ENCODE measurements at places on chromosomes 4 and X.

GRCh38 chrX:68186552-68187262 is 246.6 kb downstream of the OPHN1 start:
- DNase-seq, result no peak

- no peak for DNase-seq
Measured at GRCh38 chrX:150627957-150628356, 59.5 kb downstream of the MTM1 start.

- DNase-seq, result no peak
Measured at GRCh38 chr4:74038425-74039314, at the start of gene CXCL3. CXCL3 (minus strand) TSS chr4:74038689; CDS start chr4:74038611, 78 bp downstream.

DNA sequence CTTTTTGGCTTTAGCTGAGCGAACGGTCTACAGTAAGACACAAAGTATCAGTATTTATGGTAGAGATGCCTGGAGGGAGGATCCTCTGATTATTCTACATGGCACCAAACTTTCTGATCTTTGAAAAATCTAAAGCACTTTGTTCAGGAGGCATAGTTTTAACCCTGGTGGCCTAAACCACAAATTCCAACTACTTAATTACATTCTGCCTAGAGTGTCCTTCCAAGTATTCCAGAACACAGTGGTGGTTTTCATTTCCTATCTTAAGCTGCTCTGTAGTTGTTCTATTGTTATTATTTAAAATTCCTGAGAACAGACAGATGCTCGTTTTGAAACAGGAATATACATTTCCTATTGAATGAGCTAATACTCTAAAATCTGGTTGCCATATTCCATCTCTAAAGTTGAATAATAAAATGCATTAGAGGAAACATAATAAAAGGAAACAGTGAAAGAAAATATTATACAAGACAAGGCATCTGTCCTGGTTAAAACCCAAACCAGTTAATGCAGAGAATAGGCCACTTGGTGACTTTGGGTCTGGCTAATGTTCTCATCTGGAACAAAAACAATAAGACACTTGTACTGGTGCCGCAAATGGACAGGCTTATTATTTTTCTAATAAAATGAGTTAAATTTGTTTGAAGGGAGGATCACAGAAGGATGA is 657.4 kb downstream of the SPRY1 start:
- no peak for DNase-seq

GRCh38 chr4:83234902-83235644 is 49.5 kb downstream of the COQ2 start:
- no peak for DNase-seq

DNA sequence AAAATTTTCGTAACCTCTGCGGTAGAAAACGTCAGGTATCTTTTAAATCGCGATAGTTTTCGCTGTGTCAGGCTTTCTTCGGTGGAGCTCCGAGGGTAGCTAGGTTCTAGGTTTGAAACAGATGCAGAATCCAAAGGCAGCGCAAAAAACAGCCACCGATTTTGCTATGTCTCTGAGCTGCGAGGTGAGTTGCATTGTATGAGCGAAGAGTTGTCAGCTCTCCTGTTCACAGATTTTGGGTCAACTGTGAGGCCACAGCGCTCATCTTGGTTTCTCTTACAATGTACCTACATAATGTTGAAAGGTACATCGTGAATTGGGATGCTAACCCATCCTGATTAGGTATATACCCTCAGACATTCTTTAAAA is 486 bp downstream of the CLCN3 start:
- no peak for DNase-seq

DNA sequence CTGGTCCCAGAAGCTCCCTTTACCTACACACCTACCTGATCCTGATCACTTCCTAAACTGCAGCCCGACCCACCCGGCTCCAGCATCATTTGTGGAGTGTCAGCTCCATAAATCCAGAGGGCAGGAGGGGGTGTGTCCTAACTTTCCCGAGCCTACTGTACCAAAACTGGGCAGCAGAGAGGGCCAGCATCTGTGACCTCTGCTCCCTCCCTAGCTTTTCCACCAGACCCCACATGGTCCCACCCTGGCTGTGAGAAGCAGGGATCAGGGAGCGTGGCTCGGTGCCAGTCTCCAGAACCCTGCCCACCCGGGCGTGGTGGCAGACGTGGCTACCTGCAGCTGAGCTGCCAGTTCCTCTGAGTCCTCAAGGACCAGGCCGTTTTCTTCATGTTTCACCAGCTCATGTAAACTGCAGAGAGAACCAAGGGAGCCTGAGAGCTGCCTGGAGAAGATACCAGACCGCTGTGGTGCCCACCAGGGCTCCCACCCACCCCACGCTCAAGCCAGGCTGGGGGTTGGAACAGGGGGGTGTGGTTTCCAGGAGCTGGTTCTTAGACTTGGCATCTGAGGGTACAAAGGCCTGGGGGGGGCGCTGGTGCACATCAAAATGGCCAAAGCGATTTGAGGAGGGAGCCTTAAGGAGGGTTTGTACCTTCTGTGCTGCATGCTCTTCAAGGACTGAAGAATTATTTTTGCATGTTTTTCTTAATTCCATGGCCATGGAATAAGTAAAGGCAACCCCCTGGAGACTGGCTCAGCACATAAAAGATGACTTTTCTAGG is 76.7 kb upstream of the DRD5 start:
- DNase-seq, result no peak

GRCh38 chrX:16946971-16947562 is 609 bp downstream of the REPS2 start:
- DNase-seq, result no peak

- DNase-seq, result no peak
Measured at GRCh38 chr4:64781737-64782326, 372.6 kb upstream of the TECRL start.

- no peak for DNase-seq
Measured at GRCh38 chrX:95764972-95765451, 919.6 kb upstream of the DIAPH2 start.

- no peak for DNase-seq
Measured at GRCh38 chrX:69264158-69264581, 98.9 kb upstream of the PJA1 start.

- no peak for DNase-seq
Measured at GRCh38 chr4:186149872-186150271, 41.5 kb upstream of the CYP4V2 start.

DNA sequence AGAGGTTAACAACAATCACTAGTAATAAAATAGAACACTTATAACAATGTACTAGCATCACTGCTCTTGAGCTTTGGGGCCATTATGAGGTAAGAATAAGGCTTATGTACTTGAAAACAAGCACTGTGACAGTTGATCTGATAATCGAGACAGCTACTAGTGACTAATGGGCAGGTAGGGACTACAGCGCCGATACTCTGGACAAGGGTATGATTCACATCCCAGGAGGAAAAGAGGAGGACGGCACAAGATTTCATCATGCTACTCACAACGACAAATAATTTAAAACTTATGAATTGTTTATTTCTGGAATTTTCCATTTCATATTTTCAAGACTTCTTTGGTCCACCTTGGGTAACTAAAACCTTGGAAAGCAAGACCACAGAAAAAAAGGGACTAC is 62.3 kb downstream of the FAM184B start:
- DNase-seq, result no peak

GRCh38 chrX:72050011-72050410 is 81.7 kb downstream of the RTL5 start:
- no peak for DNase-seq

- DNase-seq, result no peak
Measured at GRCh38 chr4:25413261-25413660, 36.2 kb downstream of the ANAPC4 start.

- DNase-seq, result no peak
Measured at GRCh38 chr4:86664959-86665358, 70.8 kb downstream of the PTPN13 start.

- DNase-seq, result no peak
Measured at GRCh38 chr4:14701389-14701788, 300.9 kb upstream of the CPEB2 start.

DNA sequence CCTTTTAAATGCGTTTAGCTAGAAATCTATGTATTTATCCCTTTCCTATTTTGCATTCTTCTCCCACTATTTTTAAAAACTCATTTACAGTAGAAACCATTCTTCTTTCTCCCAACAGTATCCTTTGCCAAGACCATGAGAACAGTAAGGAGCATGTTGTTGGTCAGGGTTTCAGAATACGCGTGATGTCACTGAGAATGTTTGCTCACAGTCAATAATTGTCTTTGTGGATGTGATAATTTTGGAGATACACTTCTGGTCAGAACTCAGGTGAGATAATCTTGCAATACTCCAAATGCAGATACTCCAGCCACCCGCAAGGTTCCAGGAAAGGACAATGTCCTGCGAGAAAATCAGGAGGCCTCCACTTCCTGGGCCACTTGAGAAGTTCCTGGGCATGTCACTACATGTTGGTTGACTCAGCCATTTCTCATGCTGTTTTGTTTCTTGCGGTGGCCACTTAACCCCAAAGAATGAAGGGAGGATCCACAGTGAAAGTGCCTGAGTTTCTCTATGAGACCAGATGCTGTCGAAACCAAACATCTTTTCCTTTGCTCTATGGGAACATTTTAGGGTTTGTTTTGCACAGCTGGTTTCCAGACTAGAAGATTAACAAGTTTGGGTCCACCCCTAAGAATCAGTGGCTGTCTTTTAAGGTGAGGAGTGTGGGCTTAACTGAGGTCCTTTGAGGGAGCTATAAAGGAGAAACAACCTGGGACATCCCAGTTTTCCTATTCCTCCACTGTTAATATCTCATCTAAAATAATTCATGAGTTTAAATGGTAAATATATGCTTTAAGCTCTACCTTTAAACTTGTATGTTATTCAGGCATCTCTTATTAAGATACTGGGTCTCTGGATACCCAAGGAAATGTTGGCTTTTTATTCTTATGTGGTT is 116.0 kb downstream of the SOWAHB start:
- no peak for DNase-seq

DNA sequence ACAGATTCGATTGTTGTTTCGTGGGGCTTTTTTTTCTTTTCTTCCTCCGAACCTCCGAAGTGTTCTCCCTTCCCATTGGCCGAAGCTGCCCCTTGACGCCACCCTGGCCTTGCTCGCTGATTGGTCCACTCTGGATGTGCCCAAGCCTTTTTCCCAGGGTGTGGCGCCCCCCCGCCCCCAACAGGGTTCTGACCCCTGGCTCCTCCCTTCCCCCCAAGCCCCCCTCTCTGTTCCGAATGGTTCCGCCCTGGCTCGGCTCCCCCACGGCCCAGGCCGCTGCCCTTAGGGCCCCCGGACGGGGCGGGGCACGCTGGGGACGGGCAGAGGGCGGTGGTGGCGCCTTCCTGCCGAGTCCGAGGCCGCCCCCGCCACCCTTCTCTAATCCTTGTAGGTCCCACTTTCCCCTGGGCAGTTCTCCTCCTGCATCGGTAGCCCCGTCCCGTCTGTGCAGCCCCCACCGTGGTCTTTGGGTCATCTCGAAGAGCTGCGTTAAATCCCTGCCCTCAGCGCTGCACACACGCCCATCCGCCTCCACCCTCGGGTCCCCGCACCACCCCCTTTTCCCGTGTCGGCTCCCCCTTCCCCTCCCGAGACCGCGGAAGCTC is 25.5 kb downstream of the UTP14A start:
- DNase-seq, result no peak

DNA sequence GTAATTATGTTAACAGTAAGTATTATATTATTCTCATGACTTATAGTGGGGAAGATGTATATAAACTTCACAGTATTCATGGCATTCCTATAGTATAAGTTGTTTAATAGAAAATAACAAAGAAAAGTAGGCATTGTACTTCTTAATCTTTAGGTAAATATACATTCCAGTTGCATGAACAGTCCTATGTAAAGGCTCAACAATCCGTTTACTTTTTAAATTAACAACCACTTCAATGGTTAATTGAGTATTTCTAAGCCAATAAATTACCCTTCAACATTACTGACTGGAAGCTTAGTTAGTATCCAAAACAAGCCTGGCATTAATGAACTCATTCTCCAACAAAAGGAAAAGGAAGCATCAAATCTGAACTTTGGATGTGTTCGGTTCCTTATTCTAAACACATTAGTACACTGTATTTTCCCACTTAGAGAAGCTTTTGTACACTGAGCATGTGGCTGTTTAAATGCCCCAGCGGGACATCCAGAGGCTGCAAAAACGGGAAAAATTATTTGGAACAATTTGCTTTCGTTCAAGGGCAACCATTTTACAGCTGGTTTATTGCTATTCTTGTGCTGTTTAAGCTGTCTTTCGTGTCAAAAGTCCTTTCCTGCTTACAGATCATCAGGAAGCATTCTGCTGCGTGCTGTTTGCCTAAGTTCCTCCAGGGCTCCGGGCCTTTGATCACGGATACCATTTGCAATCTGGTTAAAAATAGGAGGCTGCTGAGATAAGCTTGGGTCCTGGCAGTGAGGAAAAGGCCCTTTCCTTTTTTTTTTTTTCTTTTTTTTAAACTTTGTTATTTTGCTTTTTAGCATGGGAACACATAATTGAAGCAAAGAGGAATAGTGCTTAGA is 460.3 kb downstream of the SPRY1 start:
- no peak for DNase-seq

DNA sequence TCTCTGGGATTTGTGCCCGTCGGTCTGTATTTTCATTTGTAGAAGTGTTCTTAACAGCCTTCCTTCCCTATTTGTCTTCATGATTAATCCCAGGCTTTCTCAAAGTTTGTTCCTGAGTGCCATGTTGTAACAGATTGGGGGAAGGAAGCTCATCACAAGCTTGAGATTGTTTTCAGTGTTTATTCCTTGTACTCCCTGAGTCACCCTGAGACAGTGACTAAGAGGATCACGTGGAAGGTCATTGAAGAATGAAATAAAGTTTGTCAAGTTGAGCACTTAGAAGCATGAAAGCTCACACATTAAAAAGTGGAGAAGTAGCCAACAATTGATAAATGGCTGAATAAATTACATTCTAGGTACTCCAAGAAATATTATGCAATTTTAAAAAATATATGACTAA is 153.5 kb upstream of the FAM241A start:
- no peak for DNase-seq

- DNase-seq, result no peak
Measured at GRCh38 chr4:52256522-52256921, 205.4 kb downstream of the SPATA18 start.

GRCh38 chrX:70618467-70618866 is 173.8 kb downstream of the DLG3 start:
- DNase-seq, result no peak

- DNase-seq, result no peak
Measured at GRCh38 chr4:157270552-157270951, 50.0 kb downstream of the GRIA2 start.

DNA sequence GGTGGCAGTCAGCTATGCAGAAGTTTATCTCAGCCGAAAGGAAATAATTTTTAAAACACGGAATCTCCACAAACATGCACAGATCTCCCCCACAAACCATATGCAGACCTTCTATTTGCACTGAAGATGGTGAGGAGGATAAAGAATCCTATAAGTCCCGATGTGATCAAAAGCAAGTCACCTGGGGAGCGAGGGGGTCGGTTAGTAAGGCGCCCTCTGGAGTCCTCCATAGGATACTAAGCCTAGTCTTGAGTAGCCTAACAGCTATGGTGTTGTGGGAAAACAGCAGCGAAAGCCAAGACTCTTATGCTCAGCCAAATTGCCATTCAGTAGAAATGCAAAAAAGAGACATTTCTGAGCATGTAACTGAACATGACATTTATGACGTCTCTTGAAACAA is 210.9 kb downstream of the FRMPD4 start:
- DNase-seq, result no peak

- DNase-seq, result no peak
Measured at GRCh38 chr4:10198365-10198764, 81.8 kb upstream of the WDR1 start.

GRCh38 chrX:30589146-30589888 is 11.8 kb upstream of the TASL start:
- DNase-seq, result no peak

All from stimulated activated CD8-positive, alpha-beta memory T cell treated with anti-CD3 and anti-CD28 coated beads, Interleukin-2, amount 100 ng/mL, for 1 hour (primary cell).